Mucosa of gallbladder (tissue), 1 donor: ENCODE measurements at places on chromosomes 11 and 22. TPM values are rescaled to one million over a fixed set of nuclear protein-coding genes. Genes with fewer than 3 reads are reported as not detected.

Gene MAML2
- 14.3 TPM for total RNA-seq

DNA sequence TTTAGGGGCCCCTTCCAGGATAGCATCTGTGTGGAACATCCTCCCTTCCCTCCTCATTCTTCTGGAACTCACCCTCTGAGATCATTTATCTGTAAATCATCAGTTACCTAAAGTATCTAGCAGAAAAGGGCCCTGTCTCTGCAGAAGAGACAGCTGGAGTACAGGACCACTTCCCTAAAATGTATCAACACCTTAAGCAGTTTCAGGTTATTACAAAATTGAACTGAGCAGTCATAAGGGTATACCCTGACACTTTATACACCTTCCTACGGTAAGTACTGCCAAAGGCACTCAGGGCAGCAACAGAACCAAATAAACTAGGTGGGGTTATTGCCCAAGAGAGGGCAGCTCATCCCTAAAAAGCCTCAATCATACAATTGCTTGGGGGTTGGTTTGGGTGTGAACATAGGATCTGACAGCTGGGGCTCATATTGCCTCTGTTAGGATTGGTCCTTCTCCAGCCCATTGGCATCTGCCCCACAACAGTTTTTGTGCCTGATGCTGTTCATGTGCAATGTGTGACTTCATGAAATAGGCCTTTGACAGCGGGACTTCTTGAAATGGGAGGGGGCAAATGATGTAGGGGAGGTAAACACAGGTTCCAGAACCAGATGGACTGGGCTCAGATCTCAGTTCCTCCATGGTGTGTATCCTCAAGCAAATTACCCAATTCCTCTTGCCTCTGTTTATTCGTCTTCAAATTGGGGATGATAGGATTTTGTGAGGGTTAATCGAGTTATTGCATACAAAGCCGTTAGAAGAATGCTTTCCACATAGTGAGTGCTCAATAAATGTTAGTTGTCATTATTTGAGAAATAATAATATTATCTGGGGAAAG lies 2.9 kb downstream of the POU2AF3 start:
- no peak for DNase-seq

DNA sequence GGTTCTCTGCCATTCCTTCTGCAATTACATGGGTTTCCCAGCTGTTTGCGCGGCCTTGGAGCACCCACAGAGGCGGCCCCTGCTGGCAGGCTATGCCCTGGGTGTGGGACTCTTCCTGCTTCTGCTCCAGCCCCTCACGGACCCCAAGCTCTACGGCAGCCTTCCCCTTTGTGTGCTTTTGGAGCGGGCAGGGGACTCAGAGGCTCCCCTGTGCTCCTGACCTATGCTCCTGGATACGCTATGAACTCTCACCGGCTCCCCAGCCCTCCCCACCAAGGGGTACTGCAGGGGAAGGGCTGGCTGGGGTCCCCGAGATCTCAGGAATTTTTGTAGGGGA lies 2.6 kb downstream of the RCE1 start:
- DNase-seq: no peak

Gene MFRP
- total RNA-seq: not detected

- DNase-seq: no peak
These were observed 120.0 kb upstream of the SYT13 start for GRCh38 chr11:45405916-45406670.

Gene MS4A4A
- total RNA-seq: 28.9 TPM

DNA sequence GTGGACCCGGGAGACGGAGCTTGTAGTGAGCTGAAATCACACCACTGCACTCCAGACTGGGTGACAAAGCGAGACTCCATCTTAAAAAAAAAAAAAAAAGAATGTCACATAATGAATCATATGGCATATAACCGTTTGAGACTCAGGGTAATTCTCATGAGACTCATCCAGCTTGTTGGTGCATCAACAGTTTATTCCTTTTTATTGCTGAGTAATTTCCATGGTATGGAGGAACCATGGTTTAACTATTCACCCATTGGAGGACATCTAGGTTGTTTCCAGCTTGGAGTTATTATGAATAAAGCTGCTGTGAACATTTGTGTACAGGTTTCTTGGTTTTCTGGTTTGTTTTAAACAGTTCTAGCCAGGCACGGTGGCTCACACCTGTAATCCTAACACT lies 25.3 kb downstream of the PPARA start:
- no peak for DNase-seq

GRCh38 chr11:110410651-110411050 lies 19.1 kb upstream of the FDX1 start:
- DNase-seq: no peak

Gene ZNF280B
- total RNA-seq: 1.3 TPM

- peak; percentile 93 for DNase-seq
These were observed 522 bp upstream of the UCP2 start for GRCh38 chr11:73982990-73983740.

Gene MUC6
- total RNA-seq: 173 TPM

Gene OR51E1
- total RNA-seq: 0.37 TPM

DNA sequence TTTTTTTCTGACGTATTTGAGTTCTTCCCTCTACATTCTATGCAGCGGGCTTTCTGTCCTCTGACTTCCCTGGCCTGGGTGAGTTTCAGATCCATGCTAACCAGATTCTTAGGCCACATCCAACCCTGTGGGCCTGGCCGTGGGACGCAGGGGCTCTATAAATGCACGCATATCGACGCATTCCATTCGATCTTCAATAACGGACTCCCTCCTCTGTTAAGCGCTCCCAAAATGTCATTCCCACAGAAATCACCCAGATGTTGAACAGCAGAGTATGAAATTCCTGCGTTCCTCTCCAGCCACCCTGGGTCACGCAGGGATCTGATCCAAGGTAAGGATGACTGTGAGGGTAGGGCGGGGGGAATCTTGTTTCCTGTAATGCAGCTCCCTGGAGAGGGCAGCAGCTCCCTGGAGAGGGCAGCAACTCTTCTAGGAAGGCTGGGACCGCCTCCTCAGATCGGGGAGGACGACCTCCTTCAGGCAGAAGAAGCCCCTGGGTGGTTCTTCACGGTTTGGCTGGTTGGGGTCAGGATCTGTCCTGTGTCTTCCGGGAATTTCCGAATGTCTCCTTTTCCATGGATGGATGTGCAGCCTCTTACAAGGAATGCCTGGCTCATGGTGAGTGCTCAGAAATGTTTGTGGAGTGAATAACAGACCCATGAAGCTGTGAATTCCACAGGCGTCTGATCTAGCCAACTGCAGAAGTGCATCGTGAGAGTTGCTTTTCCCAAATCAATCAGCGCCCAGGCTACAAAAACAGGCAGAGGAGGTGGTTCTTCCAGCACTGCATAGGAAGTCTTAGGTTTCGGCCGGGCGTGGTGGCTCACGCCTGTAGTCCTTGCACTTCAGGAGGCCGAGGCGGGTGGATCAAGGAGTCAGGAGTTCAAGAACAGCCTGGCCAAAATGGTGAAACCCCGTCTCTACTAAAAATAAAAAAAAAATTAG lies 12.2 kb downstream of the MRGPRD start:
- no peak for DNase-seq

Gene SCARF2
- total RNA-seq: 17.6 TPM

DNA sequence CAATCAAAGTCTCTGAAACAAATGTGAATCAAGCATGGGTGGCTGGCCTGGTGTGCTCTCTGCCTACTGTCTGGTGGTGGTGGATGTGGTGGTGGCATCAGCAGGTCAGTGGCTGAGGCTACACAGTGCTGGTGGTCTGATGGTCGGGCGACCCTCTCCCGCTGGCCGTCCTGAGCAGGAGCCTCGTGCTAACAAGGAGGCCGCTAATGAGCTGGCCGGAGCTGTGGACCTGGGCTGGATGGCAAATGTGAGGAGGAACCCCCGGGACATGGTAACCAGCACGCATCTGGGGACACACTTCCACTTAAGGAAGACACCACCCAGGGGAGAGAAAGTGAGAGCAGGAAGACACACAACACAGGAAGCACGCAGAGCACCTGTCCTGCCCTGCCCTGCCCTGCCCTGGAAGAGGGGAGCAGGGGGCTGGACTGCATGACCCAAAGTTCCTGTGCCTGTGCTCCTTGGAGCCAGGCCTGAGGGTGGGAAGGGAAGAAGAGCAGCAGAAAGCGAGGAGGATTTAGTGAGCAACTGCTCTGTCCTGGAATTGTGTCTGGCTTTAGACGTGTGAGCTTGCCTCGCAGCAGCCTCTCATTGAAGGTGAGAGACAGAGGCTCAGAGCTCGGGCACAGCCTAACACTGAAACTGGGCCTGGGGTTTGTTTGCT lies 23.7 kb downstream of the SLC37A2 start:
- DNase-seq: no peak

Gene MISFA
- total RNA-seq: 2.8 TPM

Gene KCNJ1
- not detected for total RNA-seq

Gene MUC15
- not detected for total RNA-seq

- peak; percentile 63 for DNase-seq
These were observed 32.7 kb upstream of the GLYATL1B start for GRCh38 chr11:59053387-59053786.

DNA sequence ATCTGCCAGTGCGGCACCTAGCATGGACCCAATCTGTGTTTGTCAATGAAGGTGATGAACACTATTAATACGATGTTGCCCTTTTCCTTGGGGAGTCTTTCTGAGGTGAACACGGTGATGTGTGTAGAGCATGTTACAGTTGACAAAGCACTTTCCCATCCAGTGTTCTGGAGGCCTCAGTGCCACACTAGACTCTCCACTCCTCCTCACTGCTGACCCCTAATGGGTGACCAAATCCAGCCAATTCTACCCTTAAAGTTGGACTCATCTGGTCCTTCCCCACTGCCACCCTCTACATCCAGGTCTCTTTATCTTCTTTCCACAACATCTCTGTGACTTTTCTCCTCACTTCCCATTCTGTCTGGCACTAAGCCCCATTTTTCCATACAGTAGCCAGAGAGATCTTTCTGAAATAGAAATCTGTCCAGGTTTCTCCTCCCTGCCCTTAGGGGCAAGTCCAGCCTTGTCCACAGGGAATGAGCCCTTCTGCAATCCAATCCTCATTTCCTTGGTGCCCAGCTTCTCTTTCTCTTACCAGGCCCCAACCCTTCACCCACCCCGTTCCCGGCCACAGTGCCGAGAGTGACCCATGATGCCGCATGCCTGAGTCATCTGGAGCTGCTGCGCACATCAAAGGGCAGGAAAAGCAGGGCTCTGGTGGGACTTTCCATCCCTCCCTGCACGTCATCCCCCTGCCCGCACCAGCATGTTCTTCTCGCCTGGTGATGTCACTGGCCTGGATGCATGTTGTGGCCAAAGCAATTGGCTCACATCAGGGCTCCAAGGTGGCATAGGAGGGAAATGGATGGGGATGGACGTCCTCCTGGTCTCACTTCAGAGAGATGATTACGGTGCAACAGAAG lies 64.2 kb downstream of the RASSF10 start:
- no peak for DNase-seq

Gene OR8D2
- not detected for total RNA-seq

DNA sequence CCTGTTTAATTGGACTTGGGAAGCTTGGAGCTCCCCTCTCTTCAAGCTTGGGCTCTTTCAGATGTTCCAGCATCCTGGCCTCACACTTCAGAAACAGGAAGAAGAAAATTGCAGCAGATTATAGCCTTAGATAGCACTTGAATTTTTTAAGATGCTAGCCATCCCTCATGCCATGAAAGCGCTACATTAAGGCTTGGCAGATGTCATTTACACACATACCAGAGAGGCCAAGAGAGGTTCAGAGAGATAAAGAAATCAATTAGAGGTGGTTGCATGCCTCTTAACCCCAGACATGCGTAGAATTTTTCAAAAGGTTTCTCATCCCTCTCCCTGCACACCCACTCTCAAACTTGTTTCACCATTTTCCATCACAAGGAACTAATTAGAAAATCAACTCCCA lies 31.9 kb upstream of the DBX1 start:
- DNase-seq: no peak

GRCh38 chr11:2513441-2513840 lies 68.6 kb downstream of the KCNQ1 start:
- DNase-seq: peak; percentile 8

DNA sequence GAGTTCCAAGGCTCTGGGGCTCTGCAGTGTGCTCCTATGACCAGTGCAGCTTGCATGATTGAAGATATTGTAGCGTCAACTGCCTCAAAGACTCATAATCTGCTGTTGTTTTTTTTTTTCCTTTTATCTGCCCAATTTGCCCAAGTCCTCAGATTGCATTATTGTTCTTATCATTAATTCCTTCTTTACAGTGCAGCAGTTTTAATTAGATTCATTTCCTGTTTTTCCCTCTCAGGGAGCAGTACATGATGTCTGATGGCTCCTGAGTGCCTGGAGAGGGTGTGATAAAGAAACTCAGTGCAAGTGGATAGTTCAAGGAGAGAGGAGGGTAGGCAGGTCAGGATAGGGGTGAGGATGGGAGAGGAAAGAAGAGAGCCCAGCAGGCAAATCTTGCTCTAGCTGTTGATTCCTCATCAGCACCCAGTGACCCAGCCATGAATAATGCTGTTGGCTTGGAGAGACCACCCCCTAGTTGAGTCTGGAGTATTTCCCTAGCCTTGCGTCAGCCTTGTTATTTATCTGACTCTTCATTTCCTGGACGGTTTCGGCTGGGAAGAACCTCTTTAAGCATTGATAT lies 219.6 kb upstream of the SESN3 start:
- no peak for DNase-seq

GRCh38 chr22:36162127-36163034 lies 1.8 kb upstream of the APOL3 start:
- DNase-seq: no peak

Gene SLC22A6
- total RNA-seq: not detected

DNA sequence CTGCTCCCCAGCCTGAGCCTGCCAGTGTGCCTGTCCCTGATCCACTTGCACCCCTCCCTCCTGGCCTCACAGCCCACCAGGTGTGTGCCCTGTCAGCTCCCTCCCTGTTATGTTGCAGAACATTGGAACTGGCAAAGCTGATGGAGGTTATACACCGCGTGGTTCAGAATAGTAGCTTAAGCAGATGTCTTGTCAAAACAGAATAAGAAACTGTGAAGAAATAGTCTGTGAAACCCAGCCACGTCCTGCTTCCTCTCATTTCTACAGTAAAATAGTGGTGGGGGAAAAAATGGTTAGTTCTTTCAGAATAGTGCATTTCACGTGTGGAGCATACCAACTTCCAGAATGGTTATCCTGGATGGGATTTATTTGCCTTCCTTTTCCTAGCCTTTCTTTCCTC lies 161.2 kb upstream of the NAV2 start:
- DNase-seq: no peak

GRCh38 chr11:57413681-57414080 lies 13.2 kb downstream of the SLC43A3 start:
- no peak for DNase-seq

- no peak for DNase-seq
These were observed 46.1 kb upstream of the JAM3 start for GRCh38 chr11:134022748-134023147.

DNA sequence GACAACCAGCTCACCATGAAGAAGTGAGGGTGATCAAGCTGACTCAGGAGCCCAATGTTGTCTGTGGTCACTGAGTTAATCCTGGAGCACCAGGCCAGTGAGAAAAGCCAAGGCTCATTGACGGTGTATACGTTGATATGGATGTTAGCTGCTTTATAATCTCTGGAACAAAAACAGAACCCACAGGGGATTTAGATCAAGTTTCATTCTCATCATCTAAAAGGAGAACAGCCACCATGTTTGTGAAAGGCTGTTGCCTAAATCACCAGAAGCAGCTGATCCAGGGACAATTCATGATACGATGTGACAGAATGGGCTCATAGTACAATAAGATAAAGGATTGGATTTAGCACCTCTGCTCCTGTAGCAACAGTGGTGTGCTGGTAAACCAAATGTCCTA lies 68.5 kb downstream of the GDPD4 start:
- no peak for DNase-seq

GRCh38 chr22:24503137-24503842 lies 8.2 kb downstream of the UPB1 start:
- DNase-seq: peak; percentile 70

GRCh38 chr11:64069401-64070313 lies 33.9 kb downstream of the FLRT1 start:
- DNase-seq: no peak

Gene CAPRIN1
- 204 TPM for total RNA-seq
